ENCODE measurements at places on chromosomes 6 and 20.
A peak's percentile ranks its signal among the peaks of the same experiment; 100 is the strongest.

- no peak for DNase-seq
These were observed 169.5 kb upstream of the THEMIS start for GRCh38 chr6:128070406-128070805.

DNA sequence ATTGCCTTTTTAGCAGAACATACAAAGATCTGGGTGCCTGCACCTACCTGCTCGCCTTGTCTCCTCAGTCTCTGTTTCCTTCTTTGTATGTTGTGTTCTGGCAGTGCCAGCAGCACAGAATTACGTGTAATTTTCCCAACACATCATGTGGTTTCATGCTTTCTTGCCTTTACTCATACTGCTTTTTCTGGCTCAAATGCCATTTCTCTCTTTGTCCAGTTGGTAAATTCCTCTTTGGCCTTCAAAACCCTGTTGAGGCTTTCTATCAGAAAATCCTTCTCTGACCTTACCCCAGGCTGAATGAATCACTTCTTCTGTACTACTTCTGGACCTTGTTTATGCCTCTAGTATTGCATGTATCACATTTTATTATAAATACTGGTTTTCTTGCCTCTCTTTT, 31.8 kb downstream of the L3MBTL3 start:
- DNase-seq: no peak

- no peak for DNase-seq
These were observed 236.3 kb upstream of the ZNF217 start for GRCh38 chr20:53829724-53830521.

GRCh38 chr6:37623666-37624065, 74.0 kb downstream of the MDGA1 start:
- DNase-seq: no peak

- no peak for DNase-seq
These were observed 19.3 kb downstream of the COL9A3 start for GRCh38 chr20:62835931-62836861.

DNA sequence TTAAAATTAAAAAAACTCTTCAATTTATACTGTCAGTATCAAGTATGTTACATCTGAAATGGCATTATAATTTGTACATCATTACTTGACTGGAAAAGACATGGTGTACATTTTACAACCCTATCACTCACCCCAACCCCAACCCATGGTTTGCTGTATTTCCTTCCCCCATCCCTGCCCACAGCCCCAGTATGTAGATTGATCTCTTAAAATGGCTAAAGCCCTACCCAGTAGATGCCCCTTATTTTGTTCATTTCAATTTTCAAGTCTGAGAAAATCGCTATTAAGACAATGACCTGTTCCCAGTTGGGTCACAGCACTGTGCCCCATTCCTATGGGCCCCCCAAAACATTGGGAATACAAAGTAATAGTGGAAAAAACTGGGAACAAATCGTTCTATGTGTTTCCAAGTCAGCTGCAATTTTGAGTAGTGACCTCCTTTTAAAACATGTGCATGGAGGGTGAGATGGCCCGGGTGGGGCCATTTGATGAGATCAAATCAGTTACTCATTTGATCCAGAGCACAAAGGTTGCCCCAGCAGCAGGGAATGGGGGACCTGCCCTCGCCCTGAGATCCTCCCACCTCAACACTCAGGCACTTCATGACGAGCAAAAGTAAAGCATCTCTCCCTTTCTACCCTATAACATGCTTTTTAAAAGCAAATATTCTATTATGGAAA, 13.3 kb downstream of the EZR start:
- DNase-seq: no peak

DNA sequence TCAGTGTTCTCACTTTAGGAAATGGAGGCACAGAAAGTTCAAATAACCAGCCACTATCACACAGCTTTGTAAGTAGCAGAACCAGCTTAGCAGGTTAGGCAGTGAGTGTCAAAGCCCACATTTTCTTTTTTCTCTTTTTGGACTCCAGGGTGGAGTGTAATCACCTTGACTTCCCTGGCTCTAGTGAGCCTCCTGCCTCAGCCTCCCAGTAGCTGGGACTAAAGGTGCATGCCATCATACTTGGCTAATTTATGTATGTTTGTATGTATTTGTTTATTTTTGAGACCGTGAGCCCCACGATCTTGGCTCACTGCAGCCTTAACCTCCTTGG, 7.8 kb upstream of the NCOA3 start:
- peak; percentile 76 for DNase-seq

GRCh38 chr20:12248481-12248880, 330.8 kb downstream of the BTBD3 start:
- no peak for DNase-seq

DNA sequence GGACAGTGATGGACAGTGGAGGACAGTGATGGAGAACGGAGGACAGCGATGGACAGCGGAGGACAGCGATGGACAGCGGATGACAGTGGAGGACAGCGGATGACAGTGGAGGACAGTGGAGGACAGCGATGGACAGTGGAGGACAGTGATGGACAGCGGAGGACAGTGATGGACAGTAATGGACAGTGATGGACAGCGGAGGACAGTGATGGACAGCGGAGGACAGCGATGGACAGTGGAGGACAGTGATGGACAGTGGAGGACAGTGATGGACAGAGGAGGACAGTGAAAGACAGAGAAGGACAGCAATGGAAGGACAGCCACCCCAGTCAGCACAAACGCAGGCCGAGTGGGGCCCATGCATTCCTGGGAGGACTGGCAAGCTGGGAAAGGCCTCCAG, 3.4 kb upstream of the NKAIN4 start:
- no peak for DNase-seq

DNA sequence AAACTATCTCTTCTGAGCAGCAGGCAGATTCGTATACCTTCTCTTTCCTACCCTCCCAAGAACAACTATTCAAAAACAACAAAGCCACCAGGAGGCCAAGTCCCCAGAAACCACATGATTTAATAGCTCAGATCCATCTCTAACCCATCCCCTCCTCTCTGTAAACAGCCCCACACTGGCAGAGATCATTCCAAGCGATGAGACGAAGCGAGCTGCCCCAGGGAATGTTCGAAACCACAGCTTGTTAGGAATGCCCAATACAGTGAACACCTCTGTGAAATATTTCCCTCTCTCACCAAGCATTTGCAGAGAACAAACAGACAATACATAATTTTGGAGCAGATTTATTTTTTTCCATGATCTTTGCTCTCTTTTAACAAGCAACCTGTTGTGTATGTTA, 231.8 kb downstream of the SOD2 start:
- no peak for DNase-seq

- no peak for DNase-seq
These were observed 14.4 kb downstream of the GMPR start for GRCh38 chr6:16252686-16253299.

GRCh38 chr20:57278457-57278856, 12.0 kb upstream of the BMP7 start:
- DNase-seq: no peak

DNA sequence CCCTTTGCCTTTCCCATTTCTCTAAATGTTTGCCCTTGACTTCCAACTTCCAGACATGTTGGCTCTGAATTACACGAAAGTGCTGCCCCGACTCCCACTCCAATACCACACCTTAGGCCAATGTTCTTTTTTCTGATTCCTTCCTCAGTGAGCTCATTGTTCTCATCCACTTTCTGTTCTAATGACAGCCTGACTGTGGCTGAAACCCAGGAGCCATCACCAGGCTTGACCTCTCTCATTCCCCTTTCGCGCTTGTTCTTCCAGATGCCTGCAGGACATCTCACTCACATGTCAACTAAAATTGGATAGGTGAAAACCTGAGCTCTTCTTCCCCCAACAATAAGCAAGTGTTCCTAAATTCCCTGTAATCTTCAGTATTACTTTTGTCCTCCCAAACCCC, 40.4 kb downstream of the PTPRK start:
- DNase-seq: no peak

GRCh38 chr6:47653706-47654105, 44.7 kb upstream of the ADGRF4 start:
- no peak for DNase-seq

DNA sequence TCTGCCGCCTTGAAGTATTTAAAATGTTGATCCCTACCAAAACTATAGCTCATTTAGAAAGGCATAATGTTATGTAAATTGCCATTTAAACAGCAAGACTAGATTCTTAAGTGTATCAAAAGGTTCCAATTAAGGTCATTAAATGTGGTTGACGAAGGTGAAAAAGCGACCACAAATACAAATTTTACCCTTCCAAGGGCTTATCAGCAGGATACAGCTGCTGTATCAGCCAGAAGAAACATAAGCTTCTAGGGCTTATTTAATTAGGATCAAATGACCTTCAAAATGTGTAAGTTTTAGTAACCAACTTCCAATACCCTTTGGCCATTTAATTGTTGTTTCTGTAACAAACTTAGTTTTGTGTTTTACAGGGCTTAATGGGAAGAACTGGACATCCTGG, 139.9 kb downstream of the COL9A1 start:
- DNase-seq: no peak

DNA sequence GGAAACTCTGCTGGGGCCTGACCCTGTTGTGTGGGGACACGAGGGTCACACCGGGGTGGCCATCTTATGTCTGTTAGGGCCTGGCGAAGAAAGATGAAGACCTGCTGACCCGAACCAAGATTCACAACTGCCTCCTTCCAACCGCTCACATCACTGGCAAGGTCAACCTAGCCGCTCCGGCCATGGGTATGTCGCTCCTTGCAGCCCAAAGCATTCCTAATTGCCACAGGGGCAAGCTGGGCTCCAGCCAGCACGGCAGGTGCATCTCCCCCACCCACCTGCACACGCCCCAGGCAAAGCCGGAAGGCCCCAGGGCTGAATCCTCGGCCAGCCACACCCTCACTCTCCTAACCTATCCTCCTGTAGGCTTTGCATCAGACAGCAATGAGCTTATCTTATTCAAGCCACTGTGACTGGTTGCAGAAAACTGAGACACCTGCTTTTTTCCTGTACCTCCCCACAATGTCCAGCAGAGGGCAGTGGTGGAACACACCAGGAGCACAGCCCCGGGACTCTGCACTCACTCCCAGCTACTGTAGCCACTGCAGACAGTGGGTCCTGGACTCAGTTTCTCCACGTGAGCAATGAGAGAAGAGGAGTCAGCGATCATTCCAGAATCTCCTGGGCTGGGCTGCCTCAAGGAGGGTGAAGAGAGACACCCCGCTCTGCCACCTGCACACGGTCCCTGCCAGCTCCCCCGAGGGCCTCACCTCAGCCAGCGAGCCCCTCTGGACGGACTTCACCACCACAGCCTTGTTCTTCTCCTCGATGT, 170.2 kb downstream of the PREX1 start:
- peak; percentile 98 for DNase-seq

GRCh38 chr6:31899215-31899614, 1.7 kb upstream of the EHMT2 start:
- no peak for DNase-seq

DNA sequence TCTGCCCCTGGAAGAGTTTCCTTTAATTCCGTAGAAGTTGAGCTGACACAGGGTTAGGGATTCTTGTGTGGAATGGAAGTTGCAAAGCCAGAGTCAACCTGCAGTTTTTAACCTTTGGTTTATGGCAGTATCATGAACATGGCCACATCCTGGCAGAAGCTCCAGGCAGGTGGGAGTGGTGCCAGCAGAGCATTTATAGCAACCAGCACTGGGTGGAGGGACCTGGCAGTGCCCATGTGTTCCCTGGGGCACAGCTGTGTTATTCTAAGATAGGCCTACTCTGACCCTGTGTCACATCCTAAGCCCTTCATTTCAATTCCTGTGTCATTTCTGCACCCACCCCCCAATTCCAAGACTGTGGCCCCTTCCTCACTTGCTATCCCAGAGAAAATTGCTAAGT, 26.1 kb upstream of the ZNF831 start:
- DNase-seq: no peak

DNA sequence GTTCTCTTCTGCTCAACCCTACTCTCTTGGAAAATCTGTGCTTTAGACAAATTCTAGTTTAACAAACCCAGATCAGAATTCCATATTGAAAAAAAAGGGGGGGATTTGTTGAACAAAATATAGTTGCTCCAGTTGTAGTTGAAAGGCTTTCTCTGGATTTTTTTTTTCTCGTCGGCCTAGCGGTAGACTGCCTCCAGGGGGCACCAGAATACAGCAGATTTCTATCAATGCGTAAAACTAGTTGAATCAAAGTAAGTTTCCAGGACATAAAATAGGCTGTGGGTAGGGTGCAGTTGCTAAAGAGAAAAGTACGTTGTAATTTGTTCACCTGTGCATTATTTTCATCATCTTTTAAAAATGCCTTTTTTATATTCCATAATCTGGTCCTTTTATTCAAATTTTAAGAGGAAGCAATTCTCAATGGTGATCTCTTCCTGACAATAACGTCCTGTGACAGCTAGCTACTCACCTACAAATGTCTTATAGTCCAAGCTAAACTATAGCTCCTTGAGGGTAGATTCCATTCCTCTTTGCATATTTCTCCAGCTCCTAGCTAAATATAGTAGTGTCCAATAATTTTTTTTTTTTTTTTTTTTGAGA, 105.4 kb downstream of the PERP start:
- DNase-seq: peak; percentile 25

- DNase-seq: no peak
These were observed 157.7 kb upstream of the GGTLC1 start for GRCh38 chr20:24146231-24146634.

DNA sequence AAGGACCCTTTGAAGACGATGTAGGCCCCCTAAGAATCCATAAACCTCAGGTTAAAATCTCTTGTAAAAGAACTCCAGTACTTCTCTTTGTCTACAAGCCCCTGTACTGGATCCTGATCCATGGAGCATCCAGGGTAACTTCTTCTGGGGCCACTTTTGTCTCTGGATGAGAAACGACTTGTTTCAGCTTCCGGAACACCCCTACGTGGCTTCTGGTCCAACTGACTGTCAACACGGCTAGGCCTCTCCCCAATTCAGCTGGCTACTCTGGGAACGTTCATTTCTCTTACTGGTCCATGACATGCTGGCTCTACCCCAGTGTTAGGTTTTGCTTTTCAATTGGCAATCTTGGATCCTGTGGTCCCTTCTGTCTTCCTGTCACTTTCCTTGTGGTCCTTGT, 198.0 kb downstream of the BACH2 start:
- DNase-seq: no peak

GRCh38 chr20:32109392-32110172, at the start of gene TM9SF4:
TM9SF4 (plus strand) TSS chr20:32109714; CDS start chr20:32109741, 27 bp downstream.
- peak; percentile 92 for DNase-seq

DNA sequence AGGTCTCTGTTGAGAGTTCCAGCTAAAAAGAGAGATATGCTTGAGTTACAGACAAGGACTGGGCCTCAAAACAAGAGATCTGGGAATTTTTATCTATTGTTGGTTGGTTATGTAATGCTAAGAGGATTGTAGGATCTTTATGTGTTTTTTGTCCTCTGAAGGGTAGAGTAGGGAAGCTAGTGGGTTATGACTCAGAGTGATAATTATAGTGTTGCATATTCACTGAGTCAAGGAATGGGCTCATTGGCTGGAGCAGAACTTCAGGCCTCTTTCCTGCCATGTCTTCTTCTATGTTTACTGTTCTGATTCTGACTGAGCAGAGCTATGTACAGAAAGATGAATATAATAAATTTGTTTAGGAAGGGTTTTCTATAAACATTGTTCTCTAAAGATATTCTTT, 66.1 kb upstream of the NOX3 start:
- DNase-seq: no peak

DNA sequence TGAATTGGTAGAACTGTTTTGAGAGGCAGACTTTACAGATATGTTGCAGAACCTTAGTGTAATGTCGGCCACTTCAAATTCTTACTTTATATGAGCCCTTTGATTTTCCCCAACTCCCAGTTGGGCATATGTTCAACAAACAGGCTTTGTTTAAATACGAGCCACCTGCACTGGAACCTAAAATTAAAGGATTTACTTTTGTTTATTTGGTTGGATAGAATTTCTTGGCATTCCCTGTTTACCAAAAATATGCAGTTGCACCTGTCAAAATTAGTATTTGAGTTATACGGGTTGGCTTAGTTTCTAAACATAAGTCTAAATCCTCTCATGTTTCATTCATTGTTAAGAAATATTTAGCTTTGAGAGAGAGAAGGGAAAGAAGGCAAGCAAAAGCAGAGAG, 2.4 kb upstream of the GLYATL3 start:
- no peak for DNase-seq

Measured in HuH-7.5 (cell line).